ENCODE measurements at places on chromosomes 6 and 20. TPM values are rescaled to one million over a fixed set of nuclear protein-coding genes. Genes with fewer than 3 reads are reported as not detected.

DNA sequence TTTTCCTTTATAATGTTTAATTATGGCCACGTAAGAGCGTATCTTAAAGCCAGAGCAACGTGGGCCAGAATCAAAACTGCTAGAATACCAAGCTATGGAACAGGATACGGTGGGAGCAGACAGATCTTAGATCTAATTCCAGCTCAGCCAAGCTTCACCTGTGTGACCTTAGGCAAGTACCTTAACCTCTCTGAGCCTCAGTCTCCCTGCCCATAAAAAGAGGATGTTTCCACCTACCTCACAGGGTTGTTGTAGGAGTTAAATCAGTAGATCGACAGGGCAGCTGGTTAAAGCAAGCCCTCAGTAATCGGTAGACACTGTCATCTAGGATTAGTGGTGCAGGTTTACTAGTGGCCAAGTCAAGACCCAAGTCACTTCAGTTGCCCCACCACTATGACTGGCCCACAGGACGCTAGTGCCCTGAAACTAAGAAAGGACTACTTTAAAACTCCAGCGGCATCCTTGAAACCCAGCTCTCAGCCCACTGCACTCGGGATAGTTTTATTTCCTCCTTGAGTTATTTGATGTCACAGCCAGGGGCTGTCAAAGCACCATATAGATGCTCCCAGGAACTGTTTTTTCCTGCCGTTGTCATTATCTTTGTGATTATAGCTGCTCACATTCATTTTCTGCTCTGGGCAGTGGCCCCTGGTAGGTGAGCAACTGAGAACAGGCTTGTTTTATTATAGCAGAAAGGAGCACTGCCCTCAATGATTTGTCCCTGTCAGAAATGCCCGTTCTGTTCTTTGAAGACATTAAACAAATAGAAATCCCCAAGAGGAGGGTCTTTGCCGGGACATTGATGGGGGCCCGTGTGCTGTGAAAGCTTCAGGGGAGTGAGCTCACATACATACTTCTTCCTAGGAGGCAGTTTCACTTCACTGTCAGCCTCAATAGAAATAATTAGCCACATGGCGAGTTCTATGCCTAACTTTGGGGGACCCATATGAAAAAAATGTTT lies 63.1 kb downstream of the ISM1 start:
- no peak for DNase-seq
- no peaks in the 10 kb centered on the region for H3K4me1 ChIP-seq
- H3K4me3 ChIP-seq, result no peak overlapping the region
- peaks cover 44% of the 10 kb centered on the region for H3K27me3 ChIP-seq
- no peak overlapping the region for H3K27ac ChIP-seq

DNA sequence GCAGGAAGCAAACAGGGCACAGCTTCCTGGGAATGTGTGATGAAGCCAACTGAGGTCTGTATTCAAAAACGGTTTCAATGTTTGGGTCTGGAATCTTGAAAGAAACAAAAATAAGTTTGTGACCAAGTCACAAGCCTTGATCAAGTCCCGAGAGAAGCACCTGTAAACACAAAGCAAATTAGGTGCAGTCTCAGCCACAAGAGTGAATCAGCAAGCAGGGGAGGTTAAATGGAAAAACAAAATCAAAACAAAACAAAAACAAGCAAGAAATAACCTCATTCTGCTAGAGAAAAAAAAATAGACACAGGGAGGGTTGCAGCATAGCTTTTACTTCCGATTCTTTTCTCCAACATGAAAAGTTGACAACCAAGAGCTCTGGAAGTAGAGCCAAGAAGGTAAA lies 201.7 kb downstream of the CLIC5 start:
- no peak overlapping the region for H3K27ac ChIP-seq
- H3K4me1 ChIP-seq, result no peaks in the 10 kb centered on the region
- H3K4me3 ChIP-seq, result no peak overlapping the region
- no peaks in the 10 kb centered on the region for H3K36me3 ChIP-seq

GRCh38 chr20:48217190-48217589 lies 431.9 kb upstream of the SULF2 start:
- H3K4me1 ChIP-seq, result 0 out of 2 replicates have a peak, but pooled peaks cover 4% of the 10 kb centered on the region
- H3K27me3 ChIP-seq, result no peaks in the 10 kb centered on the region
- no peaks in the 10 kb centered on the region for H3K36me3 ChIP-seq
- no peak overlapping the region for H3K4me3 ChIP-seq
- H3K27ac ChIP-seq, result no peak overlapping the region

- no peak overlapping the region for H3K4me3 ChIP-seq
- DNase-seq, result no peak
- no peaks in the 10 kb centered on the region for H3K4me1 ChIP-seq
Observed at GRCh38 chr20:9100691-9101090, 31.8 kb downstream of the PLCB4 start.

DNA sequence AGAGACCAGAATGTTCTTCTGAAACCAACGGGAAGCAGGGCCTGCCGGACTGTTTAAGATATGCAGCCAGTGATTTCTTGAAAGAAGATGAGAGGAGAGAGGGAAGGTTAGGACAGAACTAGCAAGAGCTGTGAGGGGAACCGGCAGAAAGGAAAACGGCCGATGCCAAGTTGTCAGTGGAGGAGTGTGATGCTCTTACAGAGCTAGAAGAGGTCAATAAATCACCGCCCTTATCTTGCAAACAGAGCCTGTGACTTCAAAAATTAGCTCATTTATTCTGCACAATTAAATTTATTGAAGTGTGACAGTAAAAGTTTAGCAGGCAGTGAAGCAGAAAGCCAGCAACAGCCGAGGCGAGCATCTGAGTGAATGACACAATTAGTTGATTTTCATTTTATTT lies 509.5 kb upstream of the ID4 start:
- no peak overlapping the region for H3K27ac ChIP-seq
- peaks cover 35% of the 10 kb centered on the region for H3K4me1 ChIP-seq
- no peak for DNase-seq
- no peak overlapping the region for H3K4me3 ChIP-seq

- H3K4me3 ChIP-seq, result no peak overlapping the region
- DNase-seq, result no peak
- H3K27me3 ChIP-seq, result no peaks in the 10 kb centered on the region
- H3K36me3 ChIP-seq, result peaks cover 58% of the 10 kb centered on the region
- peak overlapping the region; percentile 29 for H3K27ac ChIP-seq
- peaks cover 19% of the 10 kb centered on the region for H3K4me1 ChIP-seq
Observed at GRCh38 chr20:58996226-58996611, 10.8 kb downstream of the CTSZ start.

GRCh38 chr6:170172392-170172791 lies 118.5 kb downstream of the DLL1 start:
- no peaks in the 10 kb centered on the region for H3K36me3 ChIP-seq
- peaks cover 13% of the 10 kb centered on the region for H3K27me3 ChIP-seq
- peaks cover 5% of the 10 kb centered on the region for H3K4me1 ChIP-seq
- no peak for DNase-seq

- no peaks in the 10 kb centered on the region for H3K36me3 ChIP-seq
- 0 out of 2 replicates have a peak, but pooled peaks cover 3% of the 10 kb centered on the region for H3K27me3 ChIP-seq
- H3K4me1 ChIP-seq, result peaks cover 3% of the 10 kb centered on the region
Observed at GRCh38 chr6:31270788-31271640, 878 bp downstream of the HLA-C start.

DNA sequence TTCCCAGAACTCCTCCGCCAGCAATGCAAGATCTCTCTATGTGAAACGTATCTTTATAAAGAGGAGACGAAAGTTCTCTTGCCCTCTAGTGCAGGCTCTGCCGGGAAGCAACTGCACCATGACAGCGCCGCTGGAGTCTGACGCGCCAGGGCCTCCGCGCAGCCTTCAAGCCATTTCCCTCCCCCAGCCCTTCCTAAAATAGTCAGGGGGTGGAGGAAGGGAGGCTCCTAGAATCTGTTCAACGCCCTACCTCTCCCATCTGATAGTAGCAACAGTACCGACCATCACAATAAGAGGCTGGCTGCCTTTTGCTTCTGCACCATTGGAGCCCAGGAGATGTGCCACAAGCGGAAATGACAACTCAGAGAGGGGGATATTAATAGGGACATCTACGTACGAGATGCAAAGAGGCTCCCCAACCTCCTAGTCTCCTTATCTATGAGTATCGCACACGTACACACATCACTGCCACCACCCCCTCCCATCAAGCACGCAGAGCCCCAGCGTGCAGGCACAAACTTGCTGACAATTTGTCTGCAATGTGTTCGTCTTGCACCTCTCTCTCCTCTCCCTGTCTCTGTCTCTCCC lies 1.0 kb downstream of the SYNE1 start:
- no peaks in the 10 kb centered on the region for H3K36me3 ChIP-seq
- no peak overlapping the region for H3K27ac ChIP-seq
- no peak overlapping the region for H3K4me3 ChIP-seq
- DNase-seq, result no peak
- H3K4me1 ChIP-seq, result no peaks in the 10 kb centered on the region

- no peak overlapping the region for H3K27ac ChIP-seq
Observed at GRCh38 chr20:4989570-4989969, 11.7 kb downstream of the SLC23A2 start.

DNA sequence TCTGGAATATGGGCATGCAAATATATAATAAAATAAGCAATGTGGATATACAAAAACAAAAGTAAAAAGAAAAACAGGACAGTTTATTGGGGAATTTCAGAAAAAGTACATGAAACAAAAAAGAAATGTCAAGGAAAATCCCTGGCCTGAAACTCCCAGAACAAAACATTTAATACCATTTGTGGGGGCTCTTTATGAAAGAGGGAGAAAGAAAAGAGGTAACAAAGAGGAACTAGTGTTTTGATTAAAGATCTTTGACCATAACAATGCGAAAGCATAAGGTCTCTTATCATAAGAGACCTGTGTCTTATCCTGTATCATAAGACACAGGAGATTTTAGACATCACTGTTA lies 88.6 kb upstream of the ARID1B start:
- no peaks in the 10 kb centered on the region for H3K27me3 ChIP-seq
- peaks cover 16% of the 10 kb centered on the region for H3K4me1 ChIP-seq
- H3K27ac ChIP-seq, result no peak overlapping the region
- no peak overlapping the region for H3K4me3 ChIP-seq

GRCh38 chr6:130810307-130811030 lies 16.7 kb upstream of the SMLR1 start:
- H3K4me3 ChIP-seq, result no peak overlapping the region
- H3K27ac ChIP-seq, result no peak overlapping the region
- H3K27me3 ChIP-seq, result no peaks in the 10 kb centered on the region
- no peak for DNase-seq
- no peaks in the 10 kb centered on the region for H3K36me3 ChIP-seq

- H3K36me3 ChIP-seq, result no peaks in the 10 kb centered on the region
- no peak for DNase-seq
- H3K27ac ChIP-seq, result no peak overlapping the region
- no peaks in the 10 kb centered on the region for H3K4me1 ChIP-seq
- no peak overlapping the region for H3K4me3 ChIP-seq
Observed at GRCh38 chr6:168201799-168202198, 117.8 kb downstream of the DACT2 start.

DNA sequence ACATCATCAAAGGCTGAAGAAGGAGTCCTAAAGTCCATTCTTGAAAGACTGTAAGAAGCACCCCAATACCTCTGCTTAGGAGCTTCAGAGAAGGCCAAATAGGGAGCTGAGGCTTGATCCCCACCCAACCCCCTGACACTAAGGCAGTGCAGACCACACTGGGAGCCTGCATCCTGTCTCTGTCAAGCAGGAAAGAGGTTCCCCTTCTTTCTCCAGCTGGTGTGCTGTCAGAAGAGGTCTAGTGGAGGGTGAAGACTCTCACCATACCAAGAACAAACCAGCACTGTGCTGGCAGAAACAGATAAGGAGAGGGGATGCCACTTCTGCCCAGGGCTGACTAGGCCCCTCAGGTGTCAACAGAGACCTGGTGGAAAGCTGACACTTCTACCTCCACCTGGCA lies 19.9 kb downstream of the GZF1 start:
- no peaks in the 10 kb centered on the region for H3K4me1 ChIP-seq
- peaks cover 31% of the 10 kb centered on the region for H3K36me3 ChIP-seq
- no peak overlapping the region for H3K4me3 ChIP-seq
- no peak for DNase-seq
- no peak overlapping the region for H3K27ac ChIP-seq
- H3K27me3 ChIP-seq, result no peaks in the 10 kb centered on the region

DNA sequence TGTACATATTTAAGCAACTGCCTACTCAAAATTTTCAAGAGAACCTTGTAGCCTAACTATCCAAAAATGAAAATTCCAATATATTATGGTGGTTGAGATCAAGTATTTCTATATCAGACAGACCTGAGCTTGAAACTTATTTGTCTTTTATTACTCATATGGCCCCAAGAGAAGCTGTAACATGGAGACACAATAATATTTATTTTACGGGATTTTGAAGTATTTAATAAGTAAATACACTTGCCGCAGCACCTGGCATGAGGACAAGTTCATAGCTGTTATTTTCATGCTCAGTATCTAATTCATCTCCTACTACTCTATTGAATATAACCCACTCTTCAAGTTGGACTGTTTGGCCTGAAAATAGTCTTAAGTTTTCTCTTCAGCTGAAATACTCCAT lies 28.0 kb downstream of the PTPRK start:
- peak overlapping the region; percentile 64 for H3K4me3 ChIP-seq
- H3K36me3 ChIP-seq, result no peaks in the 10 kb centered on the region
- H3K4me1 ChIP-seq, result peaks cover 47% of the 10 kb centered on the region
- peak; percentile 91 for DNase-seq
- no peaks in the 10 kb centered on the region for H3K27me3 ChIP-seq
- peak overlapping the region; percentile 94 for H3K27ac ChIP-seq

- H3K27me3 ChIP-seq, result no peaks in the 10 kb centered on the region
- no peaks in the 10 kb centered on the region for H3K4me1 ChIP-seq
- no peak overlapping the region for H3K27ac ChIP-seq
Observed at GRCh38 chr6:5484692-5485091, 223.4 kb downstream of the FARS2 start.

DNA sequence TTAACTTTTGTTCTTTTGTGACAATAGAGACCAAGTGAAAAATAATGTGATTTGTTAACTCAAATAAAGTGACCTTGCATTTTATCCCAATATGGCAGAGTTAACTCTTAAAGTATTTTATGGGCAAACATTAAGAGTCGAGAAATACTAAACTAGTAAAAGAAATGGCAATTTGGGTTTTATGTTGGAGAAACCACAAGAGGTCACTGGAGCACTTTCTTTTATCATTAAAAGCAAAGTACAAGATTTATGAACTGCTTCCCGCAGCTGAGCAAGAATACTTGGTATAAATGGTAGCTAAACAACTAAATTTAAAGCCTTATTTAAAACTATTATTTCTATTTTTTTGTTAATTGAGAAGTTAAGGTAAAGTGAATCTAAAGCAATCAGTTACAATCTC lies 33.5 kb upstream of the MCM9 start:
- H3K36me3 ChIP-seq, result no peaks in the 10 kb centered on the region
- H3K4me3 ChIP-seq, result no peak overlapping the region
- no peak overlapping the region for H3K27ac ChIP-seq
- no peaks in the 10 kb centered on the region for H3K27me3 ChIP-seq

- H3K27me3 ChIP-seq, result no peaks in the 10 kb centered on the region
- no peaks in the 10 kb centered on the region for H3K4me1 ChIP-seq
- peak; percentile 15 for DNase-seq
- no peak overlapping the region for H3K27ac ChIP-seq
Observed at GRCh38 chr6:128803911-128804310, 79.0 kb upstream of the LAMA2 start.

Gene FOXF2
- total RNA-seq, result not detected

Gene SSTR4
- not detected for total RNA-seq

Gene IMPG1
- total RNA-seq, result not detected

Gene OTOR
- not detected for total RNA-seq

Gene PSMA7
- 808 TPM for total RNA-seq

Gene VSX1
- not detected for total RNA-seq

Gene ID4
- total RNA-seq, result 1.4 TPM

Gene TAGAP
- total RNA-seq, result not detected

Gene GJA1
- total RNA-seq, result 14.0 TPM

Gene C20orf202
- not detected for total RNA-seq
